ENCODE measurements at places on chromosomes 4 and X.

GRCh38 chr4:145734031-145734430, 54.1 kb downstream of the C4orf51 start:
- no peak for DNase-seq

GRCh38 chr4:41734371-41734770, 14.2 kb downstream of the PHOX2B start:
- no peak for DNase-seq

DNA sequence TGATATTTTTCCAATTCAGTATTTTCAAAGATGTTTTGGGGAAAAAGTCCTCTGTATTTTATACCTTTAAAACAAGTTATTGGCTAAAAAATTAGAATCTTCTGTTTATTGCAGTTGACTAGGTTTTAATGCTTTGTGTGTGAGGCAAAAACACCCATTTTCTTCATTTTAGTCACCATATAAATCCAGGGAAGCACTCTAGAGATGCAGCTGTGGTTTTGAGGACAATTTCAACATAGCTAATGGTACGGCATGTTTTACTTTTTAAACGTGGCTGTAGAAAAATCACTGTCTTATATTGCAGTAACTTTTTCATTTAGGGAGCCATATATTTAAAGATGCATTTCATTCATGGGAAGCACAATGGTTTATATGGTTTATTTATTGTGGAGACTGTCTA, 129.1 kb upstream of the PITX2 start:
- no peak for DNase-seq

GRCh38 chr4:74499986-74500781, 55.2 kb downstream of the AREG start:
- DNase-seq, result no peak

- no peak for DNase-seq
Observed at GRCh38 chr4:1105662-1106061, 7.7 kb downstream of the RNF212 start.

DNA sequence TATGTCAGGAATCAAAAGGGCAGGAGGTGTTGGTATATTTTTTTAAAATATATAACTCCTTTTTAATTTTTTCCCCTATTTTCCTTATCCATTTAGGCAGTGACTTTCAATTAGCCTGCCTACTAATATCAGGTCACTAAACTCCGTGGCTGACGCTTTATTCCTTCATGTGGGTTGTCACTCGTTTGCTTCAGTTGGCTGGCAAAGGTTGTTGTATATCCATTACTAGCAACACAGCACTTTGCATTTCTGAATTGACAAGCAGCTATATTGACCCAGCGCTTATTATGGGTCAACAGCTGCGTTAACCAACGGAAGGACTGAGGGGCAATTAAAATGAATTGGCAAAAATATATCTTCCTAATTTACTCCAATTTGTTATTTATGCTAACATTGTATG, 87.7 kb downstream of the ARX start:
- DNase-seq, result no peak

DNA sequence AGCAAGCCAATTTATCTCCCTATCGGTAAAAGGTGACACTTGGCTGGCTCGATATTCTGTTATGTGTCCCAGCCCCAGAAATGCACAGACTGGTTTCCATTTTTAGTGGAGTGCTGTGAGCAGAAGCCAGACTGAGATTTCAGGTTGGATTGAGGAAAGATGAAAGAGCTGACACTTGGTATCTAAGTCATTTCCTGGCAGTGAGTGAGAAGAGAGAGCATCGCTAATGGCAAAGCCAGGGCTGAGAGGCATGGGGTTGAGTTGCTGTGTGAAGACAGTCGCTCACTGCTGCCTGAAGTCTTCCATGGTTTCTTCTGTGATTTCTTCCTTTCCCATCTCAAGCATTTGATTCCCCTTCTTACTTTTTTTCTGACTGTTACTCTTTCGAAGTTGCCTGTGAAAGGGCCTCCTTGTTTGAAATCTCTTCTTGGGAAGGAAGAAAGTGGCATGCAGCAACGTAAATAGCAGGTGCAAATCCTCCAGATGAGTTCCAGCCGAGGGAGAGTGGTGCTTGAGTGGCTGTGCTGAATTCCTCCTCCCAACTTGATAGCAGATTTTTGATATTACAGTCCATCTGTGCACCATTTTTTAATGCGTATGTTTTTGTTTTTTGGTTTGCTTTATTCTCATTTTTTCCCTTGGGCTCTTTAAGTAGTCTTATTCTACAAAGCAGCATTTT, 109.2 kb upstream of the LIMCH1 start:
- no peak for DNase-seq

DNA sequence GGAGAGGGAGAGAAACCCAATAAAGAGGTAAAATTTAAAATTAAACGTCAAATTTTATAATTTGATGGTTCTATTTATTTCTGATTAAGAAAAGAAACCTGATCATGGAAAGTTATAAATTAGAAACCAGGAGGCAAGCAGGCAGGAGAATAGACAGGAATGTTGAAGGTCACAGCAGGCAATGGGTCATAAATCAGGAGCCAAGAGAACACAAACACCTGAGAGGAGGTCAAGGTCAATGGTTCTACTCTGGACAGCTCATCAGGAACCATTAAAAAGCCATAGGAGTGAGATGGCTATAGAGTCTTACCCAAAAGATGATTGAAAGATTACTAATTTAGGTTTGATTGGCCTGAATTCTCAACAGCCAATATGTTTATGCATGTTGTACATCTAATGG, 126.9 kb upstream of the HCCS start:
- DNase-seq, result no peak

- DNase-seq, result no peak
Observed at GRCh38 chr4:153008578-153009199, 72.6 kb downstream of the FHDC1 start.

- peak; percentile 15 for DNase-seq
Observed at GRCh38 chr4:112765317-112765974, 128.5 kb downstream of the LARP7 start.

DNA sequence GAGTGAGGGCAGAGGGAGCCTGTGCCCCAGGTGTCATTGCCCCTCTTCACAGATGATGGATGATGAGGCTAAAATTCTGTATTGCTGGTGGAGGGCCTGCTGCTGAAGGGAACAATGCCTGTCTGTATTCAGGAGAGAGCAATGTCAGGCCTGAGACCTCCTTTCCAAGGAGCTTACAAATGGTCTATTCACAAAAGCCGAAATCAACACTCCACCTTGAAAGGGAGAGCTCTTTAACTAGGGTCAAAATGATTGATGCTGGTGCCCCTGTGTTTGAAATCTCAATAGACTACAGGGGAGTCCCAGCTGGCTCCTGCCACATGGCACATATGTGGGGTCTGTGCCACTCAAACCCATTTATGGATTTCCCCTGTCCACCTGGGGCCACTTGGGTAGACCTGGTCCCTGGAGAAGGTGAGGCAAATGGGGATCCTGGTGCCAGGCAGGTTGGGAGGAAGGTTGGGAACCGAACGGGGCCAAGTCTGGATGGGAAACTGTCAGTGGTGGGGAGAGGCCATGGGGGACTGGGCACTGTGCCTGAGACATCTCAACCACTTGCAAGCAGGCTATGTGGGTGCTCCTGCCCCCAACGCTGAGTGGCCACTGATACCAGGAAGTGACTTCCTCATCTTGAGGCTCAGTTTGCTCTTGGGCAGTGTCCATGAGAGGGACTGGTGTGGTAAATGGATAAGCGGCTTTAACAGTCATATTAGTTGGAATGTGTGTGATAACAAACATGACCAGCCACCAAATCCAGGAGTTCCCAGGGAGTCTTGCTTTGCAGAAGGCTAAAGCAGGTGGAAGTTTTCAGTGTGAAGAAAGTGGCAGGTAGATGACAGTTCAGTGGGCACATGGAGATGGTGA, 223.8 kb upstream of the PSAPL1 start:
- DNase-seq, result no peak

DNA sequence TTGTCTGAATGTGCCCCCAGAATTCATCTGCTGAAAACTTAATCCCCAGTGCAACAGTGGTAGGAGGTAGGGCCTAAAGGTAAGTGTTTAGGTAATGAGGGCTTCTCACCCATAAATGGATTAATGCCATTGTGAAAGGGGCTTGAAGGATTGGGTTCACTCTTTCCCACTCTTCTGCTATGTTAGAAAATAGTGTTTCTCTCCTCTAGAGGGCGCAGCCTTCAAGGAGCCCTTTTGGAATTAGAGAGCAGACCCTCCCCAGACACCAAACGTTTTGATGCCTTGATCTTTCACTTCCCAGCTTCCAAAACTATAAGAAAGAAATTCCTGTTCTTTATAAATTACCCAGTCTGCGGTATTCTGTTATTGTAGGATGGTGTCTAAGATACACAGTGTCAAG, 706.4 kb downstream of the SMARCA1 start:
- no peak for DNase-seq

GRCh38 chr4:47054130-47054529, 22.8 kb downstream of the GABRB1 start:
- DNase-seq, result no peak

- no peak for DNase-seq
Observed at GRCh38 chr4:91497892-91498291, 805.9 kb upstream of the GRID2 start.

DNA sequence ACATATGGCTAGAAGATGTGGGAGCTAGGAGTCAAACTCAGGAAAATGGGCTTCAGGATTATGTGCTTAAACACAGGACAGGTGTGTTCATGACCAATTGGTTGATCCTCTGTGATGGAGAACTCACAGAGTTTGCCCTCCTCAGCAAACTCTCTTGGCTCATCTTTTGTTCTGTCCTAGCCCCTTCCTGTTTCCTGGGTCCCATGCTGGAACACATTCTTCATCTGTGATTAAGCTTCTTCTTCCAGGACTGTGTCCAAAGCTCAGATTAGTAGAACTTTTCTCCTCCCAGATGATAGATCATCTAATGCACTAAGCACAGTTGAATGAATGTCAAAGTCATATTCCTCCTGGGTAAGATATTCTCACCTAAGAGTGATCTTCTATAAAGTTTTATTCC, 38.8 kb upstream of the TCEANC start:
- no peak for DNase-seq

GRCh38 chr4:139794158-139794954, 128.7 kb downstream of the MGST2 start:
- peak; percentile 30 for DNase-seq

- no peak for DNase-seq
Observed at GRCh38 chr4:53885668-53886067, 178.7 kb downstream of the CHIC2 start.

- DNase-seq, result no peak
Observed at GRCh38 chr4:4772534-4772933, 86.9 kb upstream of the MSX1 start.

- DNase-seq, result no peak
Observed at GRCh38 chrX:16946971-16947562, 609 bp downstream of the REPS2 start.

- DNase-seq, result peak; percentile 2
Observed at GRCh38 chrX:131894995-131895394, 128.1 kb upstream of the STK26 start.

DNA sequence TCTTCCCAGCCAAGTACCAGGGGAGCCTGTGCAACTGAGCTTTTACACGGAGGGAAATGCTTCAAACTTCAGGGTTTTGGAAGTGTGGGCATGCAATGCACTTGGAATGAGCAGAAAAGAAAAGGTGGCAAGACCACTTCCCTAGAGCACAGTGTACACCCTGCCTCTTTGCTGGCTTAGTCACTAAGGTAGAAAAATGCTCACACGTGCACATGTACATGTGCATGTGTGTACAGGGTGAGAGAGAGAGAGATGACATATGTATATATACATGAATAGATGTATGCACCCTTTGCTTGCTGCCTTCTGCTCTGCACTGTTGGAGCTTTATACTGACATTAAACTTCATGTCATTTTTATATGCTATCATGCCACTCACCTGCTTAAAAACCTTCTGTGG, 7.9 kb upstream of the KLF3 start:
- no peak for DNase-seq

DNA sequence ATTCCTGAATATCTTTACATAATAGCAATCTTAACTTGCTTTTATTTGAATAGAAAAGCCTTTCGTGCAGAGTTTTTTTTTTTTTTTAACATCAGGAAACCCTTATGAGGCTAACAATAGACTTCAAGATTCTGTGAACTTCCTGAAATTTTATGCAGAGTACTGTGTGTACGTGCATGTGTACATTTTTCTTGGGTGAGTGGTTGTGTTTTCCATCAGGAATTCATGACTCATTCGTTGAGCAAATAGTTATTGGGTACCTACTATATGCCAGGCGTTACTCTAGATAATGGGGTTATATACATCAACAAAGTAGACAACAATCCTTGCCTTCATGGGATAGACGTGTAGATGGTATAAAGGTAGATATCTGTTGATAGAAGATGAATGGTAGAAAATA, 59.1 kb downstream of the MRPL1 start:
- DNase-seq, result peak; percentile 13

DNA sequence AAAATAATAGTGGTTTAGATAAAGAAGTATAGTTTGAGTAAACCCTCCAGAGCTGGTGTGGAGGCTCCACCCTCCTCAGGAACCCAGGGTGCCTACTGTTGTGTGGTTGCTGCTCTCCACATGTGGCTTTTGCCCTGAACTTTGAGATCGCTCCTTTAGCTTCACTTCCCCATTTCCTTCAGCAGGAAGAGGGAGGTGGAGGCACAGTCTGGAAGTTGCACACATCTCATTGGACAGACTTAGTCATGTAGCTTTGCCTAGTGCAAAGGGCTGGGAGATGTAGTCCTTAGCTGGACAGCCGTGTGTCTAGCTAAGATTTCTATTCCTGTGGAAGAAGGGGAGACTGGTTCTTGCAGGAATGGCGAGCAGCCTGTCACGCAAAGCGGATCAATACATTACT, 37.9 kb downstream of the RGS12 start:
- no peak for DNase-seq

All from skin of body (tissue), 3 donors.